ENCODE measurements at places on chromosomes 11 and 22.

DNA sequence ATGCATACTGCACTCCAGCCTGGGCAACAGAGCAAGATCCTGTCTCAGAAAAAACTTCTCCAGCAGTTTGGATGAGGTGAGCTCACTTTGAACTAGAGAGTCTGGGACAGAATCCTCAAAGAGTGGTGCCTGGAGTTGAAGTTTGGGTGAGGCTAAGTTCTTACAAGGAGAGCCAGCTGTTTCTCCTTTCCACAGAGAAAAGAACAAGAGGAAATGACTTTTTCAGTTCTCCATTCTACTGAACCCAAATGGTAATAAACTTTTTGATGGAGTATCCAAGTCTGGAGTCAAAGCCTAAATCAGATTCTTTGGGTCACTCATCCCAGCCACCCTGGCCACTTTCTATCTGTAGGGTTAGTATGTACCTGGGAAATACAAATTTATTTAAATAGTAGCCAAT, 102.7 kb downstream of the TRAF6 start:
- no peak for DNase-seq

GRCh38 chr11:71946144-71946571, 17.3 kb downstream of the RNF121 start:
- DNase-seq: peak; percentile 17

- DNase-seq: no peak
These were observed 14.6 kb downstream of the FAM83F start for GRCh38 chr22:40009292-40009774.

DNA sequence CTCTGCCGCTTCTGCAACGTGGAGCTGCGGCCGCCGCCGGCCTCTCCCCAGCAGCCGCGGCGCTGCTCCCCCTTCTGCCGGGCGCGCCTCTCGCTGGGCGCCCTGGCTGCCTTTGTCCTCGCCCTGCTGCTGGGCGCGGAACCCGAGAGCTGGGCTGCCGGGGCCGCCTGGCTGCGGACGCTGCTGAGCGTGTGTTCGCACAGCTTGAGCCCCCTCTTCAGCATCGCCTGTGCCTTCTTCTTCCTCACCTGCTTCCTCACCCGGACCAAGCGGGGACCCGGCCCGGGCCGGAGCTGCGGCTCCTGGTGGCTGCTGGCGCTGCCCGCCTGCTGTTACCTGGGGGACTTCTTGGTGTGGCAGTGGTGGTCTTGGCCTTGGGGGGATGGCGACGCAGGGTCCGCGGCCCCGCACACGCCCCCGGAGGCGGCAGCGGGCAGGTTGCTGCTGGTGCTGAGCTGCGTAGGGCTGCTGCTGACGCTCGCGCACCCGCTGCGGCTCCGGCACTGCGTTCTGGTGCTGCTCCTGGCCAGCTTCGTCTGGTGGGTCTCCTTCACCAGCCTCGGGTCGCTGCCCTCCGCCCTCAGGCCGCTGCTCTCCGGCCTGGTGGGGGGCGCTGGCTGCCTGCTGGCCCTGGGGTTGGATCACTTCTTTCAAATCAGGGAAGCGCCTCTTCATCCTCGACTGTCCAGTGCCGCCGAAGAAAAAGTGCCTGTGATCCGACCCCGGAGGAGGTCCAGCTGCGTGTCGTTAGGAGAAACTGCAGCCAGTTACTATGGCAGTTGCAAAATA, 816 bp downstream of the PDE3B start:
- peak; percentile 56 for DNase-seq

DNA sequence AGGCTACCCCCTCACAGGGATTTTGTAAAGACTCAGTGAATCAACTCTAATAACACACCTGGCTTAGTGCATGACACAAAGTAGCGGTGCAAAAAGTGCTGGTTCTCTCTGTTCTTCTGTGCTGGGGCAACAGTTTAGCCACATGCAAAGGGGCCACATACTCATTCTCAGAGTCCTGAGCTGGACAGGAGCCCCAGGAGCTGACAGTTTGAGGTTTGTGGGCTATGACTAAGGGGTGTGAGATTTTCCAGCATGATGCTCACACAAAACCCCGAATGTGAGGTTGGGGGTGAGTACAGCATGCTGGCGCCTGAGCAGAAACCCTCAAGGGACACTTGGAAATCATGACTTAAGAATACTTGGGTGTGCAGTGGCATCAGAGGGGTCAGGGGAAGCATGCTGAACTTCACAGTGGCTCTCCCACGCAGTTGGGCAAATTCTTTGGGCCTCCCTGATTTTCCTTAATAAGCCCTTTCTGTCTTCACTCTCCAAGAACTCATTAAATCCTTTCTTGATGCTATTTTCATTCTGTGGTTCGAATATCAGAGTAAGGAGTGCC, 31.0 kb downstream of the TMPRSS5 start:
- DNase-seq: peak; percentile 31

GRCh38 chr22:19471572-19471971, 7.4 kb downstream of the UFD1 start:
- no peak for DNase-seq

GRCh38 chr11:66478729-66479393, 1.4 kb upstream of the DPP3 start:
- peak; percentile 41 for DNase-seq

- no peak for DNase-seq
These were observed 3.1 kb upstream of the PYGM start for GRCh38 chr11:64762674-64763525.

DNA sequence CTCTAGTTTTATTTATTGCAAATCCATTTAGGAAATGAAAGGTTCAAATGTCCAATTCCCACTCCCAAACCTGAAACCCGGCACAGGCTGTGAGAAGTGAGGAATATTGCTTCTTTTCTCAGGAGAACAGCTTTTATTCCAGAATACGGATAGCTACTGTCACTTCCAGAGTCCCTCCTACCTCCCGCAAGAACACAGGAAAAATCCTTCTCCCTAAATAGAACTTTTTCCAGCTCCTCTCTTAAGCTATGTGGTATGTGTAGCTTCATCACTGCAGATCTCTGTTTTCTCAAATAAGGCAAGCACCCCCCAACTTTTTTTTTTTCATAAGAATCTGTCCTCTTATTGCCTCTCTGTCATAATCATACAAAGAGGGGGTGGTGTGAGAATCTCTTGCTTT, 126.8 kb downstream of the LARGE1 start:
- DNase-seq: no peak

DNA sequence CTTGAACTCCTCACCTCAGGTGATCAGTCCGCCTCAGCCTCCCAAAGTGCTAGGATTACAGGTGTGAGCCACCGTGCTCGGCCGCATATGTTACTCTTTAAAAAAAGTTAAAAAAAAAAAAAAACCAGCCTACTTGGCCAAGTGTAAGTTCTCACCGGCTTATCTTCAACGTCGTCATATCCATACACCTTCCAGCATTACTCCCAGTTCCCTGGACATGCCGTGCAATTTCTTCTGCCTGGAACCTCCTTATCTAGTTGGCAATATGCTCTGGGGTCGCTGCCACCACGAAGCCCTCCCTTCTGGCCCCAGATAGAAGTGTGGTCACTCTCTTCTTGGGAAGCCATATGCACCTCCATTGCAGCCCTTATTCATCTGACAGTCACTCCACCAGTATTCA, 36.3 kb upstream of the CBX7 start:
- DNase-seq: no peak

DNA sequence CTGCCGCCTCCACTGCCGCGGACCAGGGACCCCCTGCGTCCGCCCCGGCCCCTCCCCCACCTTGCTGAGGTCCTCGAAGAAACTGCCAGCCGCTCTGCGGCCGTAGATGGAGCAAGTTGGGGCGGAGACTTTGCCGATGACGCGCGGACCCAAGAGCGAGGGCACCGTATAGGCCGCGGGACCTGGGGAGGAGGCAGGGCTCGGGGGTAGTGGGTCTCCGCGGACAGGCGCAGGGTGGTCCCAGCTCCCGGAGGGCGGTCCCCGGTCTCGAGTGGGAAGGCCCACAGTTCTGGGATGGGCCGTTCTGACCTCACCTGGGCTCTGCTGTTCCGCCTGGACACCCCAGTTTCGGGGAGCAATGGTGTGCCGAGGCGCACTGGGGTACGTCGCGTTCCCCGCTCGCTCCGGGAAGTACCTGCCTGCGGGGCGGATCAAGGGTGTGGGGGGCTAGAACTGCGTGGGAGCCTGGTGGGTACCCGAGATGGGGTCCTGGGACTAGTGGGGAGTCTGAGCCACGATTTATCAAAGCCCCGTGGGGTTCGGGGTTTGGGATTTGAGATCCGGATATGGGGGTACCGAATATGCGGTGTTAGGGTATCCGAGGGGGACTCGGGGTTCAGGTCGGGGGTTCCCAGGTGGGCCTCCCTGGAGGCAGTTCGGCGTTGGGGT, 1.2 kb upstream of the TYMP start:
- peak; percentile 91 for DNase-seq

DNA sequence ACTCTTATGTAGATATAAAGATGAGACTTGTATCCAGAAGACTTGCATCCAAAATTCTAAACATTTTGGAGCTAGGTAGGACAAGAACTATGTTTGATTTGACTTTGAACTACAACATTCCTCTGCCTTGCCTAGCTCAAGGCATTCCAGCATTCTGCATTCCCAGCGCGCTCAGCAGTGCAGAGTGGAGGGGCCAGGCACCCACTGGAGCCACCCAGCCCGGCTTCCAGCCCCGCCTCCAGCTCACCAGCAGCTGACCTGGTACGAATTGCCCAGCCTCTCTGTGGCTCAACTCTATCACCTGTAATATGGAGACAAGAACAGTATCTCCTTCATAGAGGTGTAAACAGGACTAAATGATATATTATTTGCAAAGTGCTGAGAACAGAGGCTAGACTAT, 28.8 kb downstream of the PRDM10 start:
- no peak for DNase-seq

DNA sequence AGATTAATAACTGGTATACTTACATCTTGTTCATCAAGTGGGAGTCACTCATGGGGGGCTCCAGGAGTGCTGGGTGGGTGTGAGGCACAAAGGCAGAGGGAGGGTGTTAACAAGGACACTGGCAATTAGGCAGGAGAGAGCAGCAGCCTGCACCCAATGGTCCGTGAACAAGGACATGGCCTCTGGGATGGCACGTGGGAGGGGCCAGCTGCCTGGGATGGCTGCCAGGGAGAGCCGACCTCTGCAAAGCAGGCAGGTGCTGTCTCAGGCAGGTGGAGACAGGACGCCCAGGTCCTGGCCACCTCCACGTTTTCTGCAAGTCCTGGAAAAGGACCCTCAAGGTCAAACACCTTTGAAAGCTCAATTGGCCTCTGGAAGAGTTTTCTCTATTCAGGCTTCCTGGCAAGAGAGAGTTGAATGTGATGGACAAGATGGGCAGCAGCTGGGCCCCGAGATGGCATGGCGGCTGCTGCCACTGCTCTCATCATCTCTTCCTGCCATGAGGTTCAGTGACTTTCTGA, 257.1 kb downstream of the BUD13 start:
- DNase-seq: no peak

GRCh38 chr11:74726547-74727182, 4.6 kb downstream of the CHRDL2 start:
- peak; percentile 72 for DNase-seq

DNA sequence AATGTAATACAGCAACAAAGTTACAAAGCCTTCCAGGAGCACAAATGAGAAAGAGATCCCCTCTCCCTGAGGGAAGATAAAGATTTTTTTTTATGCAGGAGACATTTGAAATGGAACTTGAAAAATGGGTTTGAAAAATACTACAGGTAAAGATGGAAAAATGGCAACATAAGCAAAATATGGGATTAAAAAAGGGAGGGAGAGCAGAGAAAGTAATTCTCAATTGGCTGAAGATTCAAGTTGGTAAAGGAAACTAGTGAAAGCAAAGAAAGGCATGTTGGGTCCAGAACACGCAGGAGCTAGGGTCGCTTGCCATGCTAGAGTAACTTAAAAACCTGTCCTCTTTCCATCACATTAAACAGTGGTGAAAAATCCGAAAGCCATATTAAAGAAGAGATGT, 1.5 kb downstream of the ZW10 start:
- no peak for DNase-seq

DNA sequence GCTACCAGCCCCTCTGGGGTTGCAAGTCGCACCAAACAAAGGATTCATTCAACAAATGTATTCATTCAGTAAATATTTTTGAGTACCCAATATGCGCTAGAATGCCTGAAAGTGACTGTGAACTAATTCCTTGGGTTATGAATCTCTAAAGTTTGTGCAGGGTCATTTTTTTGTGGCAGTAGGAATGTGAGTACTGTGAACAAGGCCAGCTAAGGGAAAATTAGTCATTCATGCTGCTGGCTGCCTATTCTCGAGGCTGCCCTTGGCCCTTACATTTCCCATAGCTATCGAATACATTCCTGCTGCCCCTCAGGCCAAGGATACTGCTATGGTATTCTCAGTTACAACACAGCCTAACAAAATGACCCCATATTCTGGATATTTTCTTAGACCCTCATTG, 141.6 kb downstream of the TRPC6 start:
- DNase-seq: no peak

DNA sequence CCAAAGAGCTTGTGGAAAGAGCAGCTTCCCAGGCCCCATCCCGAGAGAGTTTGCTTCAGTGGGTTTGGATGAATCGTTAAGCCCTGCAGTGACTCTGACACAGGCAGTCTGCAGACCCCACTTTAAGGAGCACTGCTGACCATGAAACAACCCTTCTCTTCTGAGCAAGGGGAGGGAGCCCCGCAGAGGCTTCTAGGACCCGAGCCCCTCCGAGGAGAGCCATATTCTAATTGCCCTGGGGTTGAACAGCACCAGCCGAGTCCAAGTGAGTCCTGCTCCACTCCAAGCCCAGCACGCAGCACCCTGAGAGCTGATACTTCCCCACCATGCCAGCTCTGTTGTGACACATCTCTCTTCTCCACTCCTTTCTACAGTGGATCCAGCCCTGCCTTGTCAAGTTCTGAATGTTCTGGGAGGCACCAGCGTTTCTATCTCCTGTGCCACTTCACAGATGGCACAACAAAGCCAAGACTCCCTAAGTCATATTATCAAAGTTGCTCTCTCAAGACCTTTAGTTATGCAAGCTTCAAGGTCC, 10.4 kb downstream of the USP2 start:
- DNase-seq: no peak

- no peak for DNase-seq
These were observed 2.8 kb upstream of the CLCF1 start for GRCh38 chr11:67376063-67376820.

DNA sequence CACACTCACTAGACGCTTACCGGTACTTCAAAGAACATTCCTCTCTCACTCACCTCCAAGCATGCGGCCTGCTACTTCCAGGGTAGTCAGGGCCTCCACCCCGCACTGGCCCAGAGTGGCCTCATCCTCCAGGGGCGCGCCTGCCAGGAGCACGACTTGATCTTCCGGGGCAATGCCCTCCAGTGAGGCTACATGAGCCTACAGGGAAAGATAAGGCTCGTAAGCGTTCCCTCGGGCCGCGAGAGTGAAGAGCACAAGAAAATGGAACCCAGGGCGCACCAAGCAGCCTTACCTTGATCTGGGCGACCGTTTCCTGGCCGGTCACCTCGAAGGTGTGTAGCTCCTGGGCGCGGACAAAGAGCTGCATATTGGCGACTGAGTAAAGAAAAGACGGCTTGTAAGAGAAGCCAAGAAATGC, 478 bp downstream of the FAU start:
- peak; percentile 51 for DNase-seq

- DNase-seq: no peak
These were observed 18.6 kb downstream of the EMID1 start for GRCh38 chr22:29224121-29224858.

DNA sequence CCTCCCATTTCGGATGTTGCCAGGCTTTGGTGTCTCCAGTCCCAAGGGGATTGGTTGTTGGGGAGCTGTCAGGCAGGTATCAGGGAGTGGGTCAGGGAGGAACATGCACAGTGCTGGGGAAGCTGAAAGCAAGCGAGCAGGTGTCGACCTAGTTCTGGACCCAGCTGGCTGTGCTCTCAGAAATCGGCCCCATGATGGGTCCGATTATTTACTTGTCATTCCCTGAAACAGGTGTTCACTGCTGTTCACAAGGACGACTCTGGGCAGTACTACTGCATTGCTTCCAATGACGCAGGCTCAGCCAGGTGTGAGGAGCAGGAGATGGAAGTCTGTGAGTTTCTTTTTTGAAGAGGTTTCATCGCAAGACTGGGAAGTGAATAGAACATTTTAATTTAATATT, 76.8 kb downstream of the JAM3 start:
- no peak for DNase-seq
